Thymus (tissue), 14 donors: ENCODE measurements at places on chromosomes 16 and 17. TPM values are rescaled to one million over a fixed set of nuclear protein-coding genes. Genes with fewer than 3 reads are reported as not detected.

- no peak for DNase-seq
Observed at GRCh38 chr17:72569148-72569946, 448.5 kb downstream of the SOX9 start.

ZDHHC7 gene
- 19.0 TPM for total RNA-seq

GRCh38 chr17:71869841-71870545, 250.8 kb upstream of the SOX9 start:
- no peak for DNase-seq

GRCh38 chr16:89616623-89617022, 3.2 kb downstream of the DPEP1 start:
- DNase-seq: no peak

DNA sequence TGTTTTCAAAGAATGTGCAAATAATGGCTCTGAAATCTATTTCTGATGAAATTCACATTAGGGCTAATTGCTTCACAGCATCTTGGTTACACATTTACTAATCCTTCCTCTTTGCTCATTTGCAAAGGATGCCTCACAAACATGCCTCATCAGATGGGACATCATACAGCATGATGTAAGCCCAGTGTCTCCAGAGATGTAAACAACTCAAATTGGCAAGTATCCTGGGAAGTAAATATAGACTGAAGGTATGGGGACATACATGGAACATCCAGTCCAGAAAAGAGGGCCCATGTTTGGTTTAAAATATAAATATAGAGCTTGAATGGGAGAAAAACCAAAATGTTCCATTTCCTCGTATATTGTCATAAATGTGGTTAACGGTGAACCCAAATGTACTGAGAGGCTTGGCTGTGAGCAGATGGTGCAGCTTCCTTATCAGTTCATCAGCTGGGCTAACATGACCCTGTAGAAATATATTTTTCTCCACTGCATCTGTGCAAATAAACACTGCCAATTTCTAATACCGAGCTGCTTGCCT, 142.9 kb upstream of the NUDT7 start:
- no peak for DNase-seq

DNA sequence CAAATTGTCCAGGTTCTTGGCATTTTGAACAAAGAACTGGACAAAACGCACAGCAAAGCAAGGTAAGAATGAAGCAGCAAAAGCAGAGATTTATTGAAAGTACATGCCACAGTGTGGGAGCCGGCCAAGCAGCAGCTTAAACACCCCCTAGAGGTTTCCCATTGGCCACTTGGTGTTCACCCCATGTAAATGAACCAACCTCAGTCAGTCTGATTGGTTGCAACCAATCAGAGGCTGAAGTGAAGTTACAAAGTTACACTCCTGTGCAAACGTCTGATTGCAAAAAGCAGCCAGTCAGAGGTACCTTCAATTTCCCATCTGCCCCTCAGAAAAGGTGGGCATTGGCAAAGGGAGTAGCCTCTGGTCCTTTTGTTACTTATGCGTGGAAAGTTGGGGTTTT, 8.8 kb upstream of the ZNF263 start:
- no peak for DNase-seq

- no peak for DNase-seq
Observed at GRCh38 chr17:80755650-80756405, 211.2 kb downstream of the RPTOR start.

- no peak for DNase-seq
Observed at GRCh38 chr16:1870365-1871082, 1.4 kb downstream of the MEIOB start.

DNA sequence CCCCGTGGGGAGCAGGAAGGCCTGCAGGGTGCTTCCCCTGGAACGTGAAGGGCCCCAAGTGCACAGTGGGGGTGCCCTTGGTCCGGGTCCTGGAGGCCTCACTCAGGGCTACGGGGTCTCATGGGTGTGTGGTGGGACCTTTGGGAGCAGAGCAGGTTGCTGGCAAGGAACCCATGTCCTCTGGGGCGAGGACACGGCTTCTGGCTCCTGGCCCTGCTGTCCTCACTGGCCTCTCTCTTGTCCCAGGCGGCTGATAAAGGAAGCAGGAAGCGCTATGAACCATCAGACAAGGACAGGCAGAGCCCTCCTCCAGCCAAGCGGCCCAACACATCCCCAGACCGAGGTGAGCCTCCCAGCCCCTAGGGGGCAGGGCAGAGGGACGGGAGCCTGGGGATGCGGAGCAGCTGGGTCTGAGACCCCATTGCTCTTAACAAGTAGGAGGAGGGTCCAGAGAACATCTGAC, 9.8 kb upstream of the IL17C start:
- DNase-seq: no peak

DNA sequence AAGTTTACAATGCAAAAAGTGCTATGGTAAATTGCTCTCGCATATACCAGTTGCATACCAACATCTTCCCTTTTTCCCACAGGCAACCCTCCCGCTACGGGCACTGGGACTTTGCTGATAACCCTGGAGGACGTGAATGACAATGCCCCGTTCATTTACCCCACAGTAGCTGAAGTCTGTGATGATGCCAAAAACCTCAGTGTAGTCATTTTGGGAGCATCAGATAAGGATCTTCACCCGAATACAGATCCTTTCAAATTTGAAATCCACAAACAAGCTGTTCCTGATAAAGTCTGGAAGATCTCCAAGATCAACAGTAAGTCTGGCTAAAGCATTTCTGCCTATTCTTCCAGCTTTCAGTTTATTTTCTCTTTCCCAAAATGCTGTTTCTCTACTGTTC, 27.9 kb upstream of the HSBP1 start:
- no peak for DNase-seq
